Foreskin keratinocyte (primary cell): ENCODE measurements at places on chromosomes 6 and 20. TPM values are rescaled to one million over a fixed set of nuclear protein-coding genes. Genes with fewer than 3 reads are reported as not detected.

- no peak for DNase-seq
Measured at GRCh38 chr20:16801919-16802651, 53.9 kb downstream of the OTOR start.

TXLNB gene
- total RNA-seq = not detected in 2 replicates

DNA sequence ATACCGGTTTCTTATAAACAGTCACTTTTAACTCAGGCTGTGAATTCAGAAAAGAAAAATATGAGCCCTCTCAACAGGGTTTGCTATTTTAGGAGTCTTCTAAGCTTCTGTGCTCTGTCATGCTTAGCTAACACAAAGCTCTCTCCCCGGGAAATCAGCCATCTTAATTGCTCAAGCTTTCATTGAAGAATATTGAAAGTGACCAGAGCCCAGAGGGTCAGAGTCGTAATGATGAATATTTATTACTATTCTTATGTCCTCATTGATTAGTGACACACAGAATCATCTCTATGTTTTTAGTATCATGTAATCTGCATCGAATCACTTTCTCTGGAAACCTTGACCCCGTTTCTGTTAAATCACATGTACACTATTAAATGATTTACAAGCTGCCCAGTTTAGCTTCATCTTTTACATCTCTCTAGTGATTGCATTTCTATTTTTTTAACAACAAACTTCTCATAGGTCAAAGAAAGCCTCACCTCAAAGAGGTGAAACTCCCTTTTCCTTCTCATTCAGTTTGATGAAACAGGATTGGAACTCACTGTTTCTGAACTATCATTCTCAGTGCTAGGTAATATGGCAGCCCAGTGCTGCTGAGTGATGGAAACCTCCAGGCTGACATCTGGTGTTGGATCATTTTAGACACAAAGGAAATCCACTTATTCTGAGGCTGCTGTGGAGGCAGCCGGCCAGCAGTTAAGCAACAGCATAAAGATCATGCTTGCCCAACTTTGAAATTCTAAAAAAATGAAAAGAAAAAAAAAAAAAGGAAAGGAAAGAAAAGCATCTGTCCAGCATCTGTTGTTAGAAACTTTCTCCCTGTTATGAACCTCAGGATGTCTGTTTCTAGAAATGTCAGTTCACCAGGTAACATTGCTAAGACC is 96.3 kb downstream of the RFPL4B start:
- DNase-seq = no peak

- no peak for DNase-seq
Measured at GRCh38 chr6:40733290-40733689, 146.1 kb upstream of the LRFN2 start.

DNA sequence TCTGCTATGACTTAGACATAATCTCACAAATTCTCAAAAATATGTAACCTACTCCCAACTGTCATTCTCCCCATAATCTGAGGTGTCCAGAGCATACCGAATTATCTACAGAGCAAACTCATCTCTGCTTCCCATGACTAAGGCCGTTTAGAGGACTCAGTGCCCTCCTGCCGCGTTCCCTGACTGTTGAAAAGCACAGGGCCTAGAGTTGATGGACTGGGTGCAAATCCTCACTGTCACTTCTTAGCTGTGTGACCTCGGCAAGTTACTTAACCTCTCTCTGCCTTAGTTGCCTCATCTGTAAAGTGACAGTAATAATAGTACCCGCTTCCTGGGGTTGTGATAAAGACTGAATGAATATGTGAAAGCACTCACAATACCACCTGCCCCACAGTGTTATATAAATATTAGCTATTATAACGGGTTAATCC is 4.7 kb upstream of the TUBB2A start:
- DNase-seq = no peak

- no peak for DNase-seq
Measured at GRCh38 chr6:126944512-126944911, 174.0 kb upstream of the RSPO3 start.

- DNase-seq = no peak
Measured at GRCh38 chr6:51554029-51554428, 533.4 kb downstream of the PKHD1 start.
